ENCODE measurements at places on chromosomes 16 and 17.

GRCh38 chr16:2007081-2007836, 2.4 kb downstream of the ZNF598 start:
- H3K4me3 ChIP-seq: no peak overlapping the region
- no peaks in the 10 kb centered on the region for H3K27me3 ChIP-seq
- H3K36me3 ChIP-seq: no peaks in the 10 kb centered on the region
- no peak for DNase-seq
- peaks cover 49% of the 10 kb centered on the region for H3K4me1 ChIP-seq

DNA sequence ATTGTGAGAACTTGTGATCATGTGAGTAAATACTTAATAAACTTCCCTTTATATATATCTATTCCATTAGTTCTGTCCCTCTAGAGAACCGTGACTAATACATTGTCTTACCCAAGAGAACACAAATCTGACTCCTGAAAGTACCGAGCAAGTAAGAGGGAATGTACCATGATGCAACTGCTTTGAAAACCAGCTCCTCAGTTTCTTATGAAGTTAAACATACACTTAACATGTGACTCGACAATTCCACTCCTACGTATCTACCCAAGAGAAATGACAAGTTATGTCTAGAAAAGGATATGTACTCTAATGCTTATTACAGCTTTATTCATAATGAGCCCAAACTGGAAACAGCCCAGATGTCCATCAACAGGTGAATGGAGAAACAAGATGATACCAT, 8.8 kb upstream of the GJD3 start:
- no peak overlapping the region for H3K27ac ChIP-seq
- no peaks in the 10 kb centered on the region for H3K36me3 ChIP-seq
- no peaks in the 10 kb centered on the region for H3K27me3 ChIP-seq

DNA sequence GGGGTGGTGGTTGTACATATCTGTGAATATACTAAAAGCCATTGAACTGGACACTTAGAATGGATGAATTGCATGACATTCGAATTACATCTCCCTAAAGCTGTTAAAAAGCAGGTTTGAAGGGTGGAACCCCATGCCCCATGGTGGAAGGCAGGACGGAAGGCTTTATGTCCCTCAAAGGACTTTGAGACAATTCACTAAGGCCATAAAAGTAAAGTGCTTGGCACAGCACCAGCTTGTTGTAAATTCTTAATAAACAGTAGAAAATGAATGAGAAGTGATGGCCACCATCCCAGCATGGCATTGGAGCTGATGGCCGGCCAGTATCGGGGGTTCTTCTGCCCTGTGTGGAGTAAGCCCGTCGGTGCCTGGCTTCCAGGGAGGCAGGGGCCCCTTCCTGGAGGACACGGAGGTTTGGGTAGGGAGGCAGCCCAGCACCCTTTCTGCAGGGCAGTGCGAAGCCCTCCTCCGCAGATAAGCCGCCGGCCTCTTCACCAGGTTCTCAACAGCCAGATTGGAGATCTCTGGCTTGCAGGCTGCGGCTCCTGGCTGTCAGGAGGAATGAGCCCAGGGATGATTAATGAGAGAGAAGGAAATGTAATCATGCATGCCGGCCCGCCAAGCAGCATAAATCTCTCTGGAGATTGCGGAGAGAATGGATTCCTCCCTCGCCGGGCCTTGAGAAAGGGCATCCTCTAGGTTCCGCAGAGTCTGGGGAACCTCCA, 346.9 kb downstream of the FOXL1 start:
- no peaks in the 10 kb centered on the region for H3K36me3 ChIP-seq
- H3K27me3 ChIP-seq: peaks cover 38% of the 10 kb centered on the region
- no peaks in the 10 kb centered on the region for H3K4me1 ChIP-seq
- DNase-seq: no peak

DNA sequence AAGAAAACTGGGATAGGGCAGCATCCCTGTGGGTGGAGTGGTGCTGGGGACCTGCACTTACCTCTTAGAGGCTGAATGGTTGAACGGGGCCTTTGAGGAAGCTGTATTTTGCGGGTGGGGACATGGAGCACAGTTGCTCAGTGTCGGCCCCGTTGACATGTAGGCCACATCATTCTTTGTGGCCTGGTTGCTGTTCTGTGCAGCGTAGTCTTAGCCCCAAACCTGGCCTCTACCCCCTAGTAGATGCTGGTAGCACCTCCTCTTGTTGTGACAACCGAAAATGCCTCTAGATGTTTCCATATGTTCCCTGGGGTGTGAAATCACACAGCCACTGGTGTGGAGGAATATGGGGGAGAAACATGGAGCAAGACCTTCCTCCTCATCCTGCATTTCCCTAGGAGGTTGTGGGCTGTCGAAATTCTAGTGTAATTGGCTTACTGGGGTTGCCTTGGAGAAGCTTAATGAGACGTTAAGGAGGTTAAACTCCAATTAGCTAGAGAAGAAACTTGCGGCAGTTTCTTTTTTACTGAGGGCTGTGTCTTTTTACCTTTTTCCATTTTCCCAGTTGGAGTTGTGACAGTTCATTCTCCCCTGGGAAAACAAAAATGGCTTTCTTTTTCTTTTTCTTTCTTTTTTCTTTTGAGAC, 9.4 kb downstream of the ABCC1 start:
- H3K36me3 ChIP-seq: no peaks in the 10 kb centered on the region
- no peak overlapping the region for H3K27ac ChIP-seq
- no peaks in the 10 kb centered on the region for H3K27me3 ChIP-seq

- H3K27ac ChIP-seq: no peak overlapping the region
- no peak for DNase-seq
- H3K36me3 ChIP-seq: no peaks in the 10 kb centered on the region
- no peaks in the 10 kb centered on the region for H3K4me1 ChIP-seq
Observed at GRCh38 chr17:27340575-27340974, 46.7 kb downstream of the WSB1 start.

DNA sequence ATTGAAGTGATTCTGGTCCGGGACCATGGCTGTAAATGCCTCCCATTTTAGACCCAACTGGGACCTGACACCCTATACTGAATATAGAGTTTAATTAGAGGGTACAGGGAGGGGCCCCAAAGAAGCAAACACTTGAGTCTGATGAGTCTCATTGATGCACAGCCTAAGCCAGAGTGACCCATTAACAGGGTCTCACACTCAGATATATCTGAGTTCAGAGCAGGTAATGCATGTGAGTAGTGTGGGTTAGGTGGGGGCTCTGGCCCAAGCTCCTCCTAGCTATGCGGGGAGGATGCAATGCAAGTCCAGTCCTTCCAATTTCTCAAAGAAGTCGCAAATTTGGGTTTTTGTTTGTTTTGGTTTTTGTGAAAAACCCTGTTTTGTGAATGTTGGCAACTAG, 17.1 kb upstream of the MARCHF10 start:
- peaks cover 15% of the 10 kb centered on the region for H3K4me1 ChIP-seq
- no peak for DNase-seq
- no peak overlapping the region for H3K4me3 ChIP-seq
- H3K36me3 ChIP-seq: no peaks in the 10 kb centered on the region

GRCh38 chr16:84166796-84167695, 19.8 kb downstream of the TAF1C start:
- no peaks in the 10 kb centered on the region for H3K4me1 ChIP-seq
- H3K4me3 ChIP-seq: no peak overlapping the region
- H3K27ac ChIP-seq: no peak overlapping the region
- H3K36me3 ChIP-seq: no peaks in the 10 kb centered on the region

DNA sequence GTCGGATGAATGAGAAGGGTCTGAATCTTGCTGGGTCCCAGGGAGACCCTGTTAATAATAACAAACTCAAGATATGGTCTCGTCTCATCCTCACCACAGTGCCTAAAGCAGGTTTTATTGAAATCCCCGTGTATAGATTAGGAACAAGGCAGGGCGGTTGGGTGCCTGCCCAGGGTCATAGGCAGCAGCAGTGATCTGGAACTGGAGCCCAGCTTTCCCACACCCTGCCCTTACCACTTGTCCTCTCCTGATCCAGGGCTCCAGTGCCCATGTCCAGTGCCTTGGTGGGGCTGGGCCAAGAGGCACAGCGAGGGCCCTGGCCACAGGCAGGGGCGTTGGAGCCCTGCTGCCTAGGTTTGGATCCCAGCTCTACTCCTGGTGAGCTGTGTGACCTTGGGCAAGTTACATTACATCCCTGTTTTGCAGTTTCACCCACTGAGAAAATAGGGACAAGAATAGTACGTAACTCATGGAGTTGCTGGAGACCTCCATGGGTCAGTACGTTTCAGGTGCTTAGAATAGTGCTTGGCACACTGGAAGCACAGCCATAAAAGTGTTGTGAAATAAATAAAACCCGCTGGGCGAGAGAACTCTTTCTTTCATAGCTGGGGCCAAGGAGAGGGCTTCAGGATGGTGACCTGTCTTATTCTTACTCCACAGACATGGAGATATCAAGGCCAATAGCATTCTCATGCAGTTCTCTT, 13.9 kb downstream of the SOCS3 start:
- no peak overlapping the region for H3K27ac ChIP-seq
- DNase-seq: no peak
- no peaks in the 10 kb centered on the region for H3K27me3 ChIP-seq
- no peak overlapping the region for H3K4me3 ChIP-seq

DNA sequence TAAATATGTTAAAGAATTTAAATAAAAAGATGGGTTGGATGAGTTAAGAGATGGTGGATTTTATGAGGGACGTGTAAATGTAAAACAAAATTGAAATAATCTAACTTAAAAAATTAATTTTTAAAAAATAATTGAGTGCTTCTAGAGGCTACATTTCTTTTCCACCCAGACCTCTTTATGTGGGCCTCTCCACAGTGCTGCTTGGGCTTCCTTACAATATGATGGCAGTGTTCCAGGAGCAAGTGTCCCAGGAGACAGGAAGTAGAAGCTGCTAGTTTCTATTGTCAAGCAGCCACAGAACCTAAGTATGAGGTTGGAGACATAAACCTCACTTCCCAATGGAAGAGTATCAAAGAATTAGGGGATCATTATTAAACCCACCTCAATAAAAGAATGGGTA, 205.7 kb upstream of the CPHXL start:
- no peak overlapping the region for H3K27ac ChIP-seq
- H3K4me3 ChIP-seq: no peak overlapping the region
- H3K27me3 ChIP-seq: no peaks in the 10 kb centered on the region
- no peaks in the 10 kb centered on the region for H3K4me1 ChIP-seq

DNA sequence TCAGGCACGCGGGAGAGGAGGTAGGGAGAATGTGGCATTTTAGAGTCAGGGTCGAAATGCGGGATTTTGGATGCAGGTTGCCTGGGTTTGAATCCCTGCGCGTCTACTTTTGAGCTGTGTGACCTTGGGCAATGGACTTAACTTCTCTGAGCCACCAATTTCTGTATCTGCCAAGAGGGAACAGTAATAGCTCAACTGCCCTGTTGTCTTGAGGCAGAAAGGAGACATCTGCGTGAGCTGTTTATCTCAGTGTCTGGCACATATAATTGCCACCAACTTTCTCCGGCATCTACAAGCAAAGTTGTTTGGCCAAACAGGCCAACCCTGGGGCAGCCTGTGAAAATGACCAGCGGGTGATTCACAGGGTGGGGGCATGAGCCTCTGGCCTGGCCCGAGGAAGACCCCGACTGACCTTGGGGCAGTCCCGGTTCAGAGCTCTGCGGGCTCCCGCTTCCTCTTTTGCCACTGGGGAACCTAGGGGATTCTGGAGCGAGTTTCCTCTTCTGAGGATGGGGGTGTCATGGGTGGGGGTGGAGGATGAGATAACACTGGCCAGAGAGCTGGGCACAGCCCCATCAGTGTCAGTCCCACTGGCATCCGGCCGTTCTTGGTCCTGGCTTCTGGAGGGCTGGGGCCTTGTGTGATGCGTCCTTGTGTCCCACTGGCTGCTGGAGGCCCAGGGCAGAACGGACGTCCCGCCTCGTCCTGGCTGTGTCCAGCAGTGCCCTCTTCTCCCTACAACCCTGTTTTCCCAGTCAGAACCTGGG, 1.3 kb downstream of the SNN start:
- peak overlapping the region; percentile 74 for H3K4me3 ChIP-seq
- peak overlapping the region; percentile 60 for H3K27ac ChIP-seq
- no peaks in the 10 kb centered on the region for H3K36me3 ChIP-seq

- no peak overlapping the region for H3K4me3 ChIP-seq
- H3K27me3 ChIP-seq: no peaks in the 10 kb centered on the region
- no peaks in the 10 kb centered on the region for H3K4me1 ChIP-seq
- H3K27ac ChIP-seq: no peak overlapping the region
Observed at GRCh38 chr17:61897548-61898180, 30.1 kb downstream of the INTS2 start.

- H3K4me3 ChIP-seq: no peak overlapping the region
- no peaks in the 10 kb centered on the region for H3K27me3 ChIP-seq
- no peaks in the 10 kb centered on the region for H3K4me1 ChIP-seq
- no peaks in the 10 kb centered on the region for H3K36me3 ChIP-seq
- DNase-seq: no peak
Observed at GRCh38 chr17:82823004-82823403, 16.8 kb downstream of the ZNF750 start.

- no peaks in the 10 kb centered on the region for H3K27me3 ChIP-seq
- H3K4me3 ChIP-seq: no peak overlapping the region
- peak overlapping the region; percentile 35 for H3K27ac ChIP-seq
Observed at GRCh38 chr17:37301288-37301687, 74.5 kb upstream of the C17orf78 start.

GRCh38 chr17:45577571-45578279, 87.2 kb upstream of the PLEKHM1 start:
- H3K4me3 ChIP-seq: no peak overlapping the region
- no peaks in the 10 kb centered on the region for H3K36me3 ChIP-seq
- H3K27ac ChIP-seq: no peak overlapping the region
- H3K27me3 ChIP-seq: no peaks in the 10 kb centered on the region
- H3K4me1 ChIP-seq: peaks cover 12% of the 10 kb centered on the region
- DNase-seq: no peak

DNA sequence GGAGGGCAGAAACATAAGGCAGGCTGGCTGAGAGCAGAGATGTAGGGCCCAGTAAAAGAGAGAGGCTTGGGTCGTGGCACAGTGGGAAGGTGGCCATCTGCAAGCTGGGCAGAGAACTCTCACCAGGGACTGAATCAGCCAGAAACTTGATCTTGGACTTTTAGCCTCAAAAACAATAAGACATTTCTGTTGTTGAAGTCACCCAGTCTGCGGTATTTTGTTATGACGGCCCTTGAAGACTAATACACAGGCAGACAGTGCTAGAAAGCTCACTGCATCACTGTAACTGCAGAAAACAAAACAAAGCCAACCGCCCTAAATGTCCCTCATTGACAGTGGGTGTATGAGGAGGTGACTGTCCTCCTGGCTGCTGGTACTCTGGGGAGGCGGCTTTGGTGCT, 3.9 kb upstream of the JPH3 start:
- H3K4me1 ChIP-seq: no peaks in the 10 kb centered on the region
- no peak overlapping the region for H3K27ac ChIP-seq
- no peak for DNase-seq
- peaks cover 39% of the 10 kb centered on the region for H3K27me3 ChIP-seq
- H3K4me3 ChIP-seq: no peak overlapping the region
- H3K36me3 ChIP-seq: no peaks in the 10 kb centered on the region

- no peak overlapping the region for H3K4me3 ChIP-seq
- DNase-seq: no peak
- H3K4me1 ChIP-seq: peaks cover 8% of the 10 kb centered on the region
Observed at GRCh38 chr16:15960124-15960971, 10.9 kb downstream of the ABCC1 start.

DNA sequence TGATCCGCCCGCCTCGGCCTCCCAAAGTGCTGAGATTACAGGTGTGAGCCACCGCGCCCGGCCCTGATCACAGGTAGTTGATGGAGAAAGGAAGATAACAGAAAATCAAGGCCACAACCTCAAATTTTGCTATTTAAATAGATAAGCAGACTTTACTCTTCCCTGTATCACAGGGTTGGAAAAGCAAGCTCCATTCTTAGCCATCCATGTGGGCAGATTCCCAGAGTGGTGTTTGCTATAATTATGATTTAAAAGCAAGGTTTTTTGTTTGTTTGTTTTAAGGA, 44.4 kb downstream of the TUBD1 start:
- H3K27me3 ChIP-seq: no peaks in the 10 kb centered on the region
- H3K27ac ChIP-seq: no peak overlapping the region
- H3K36me3 ChIP-seq: no peaks in the 10 kb centered on the region
- H3K4me3 ChIP-seq: no peak overlapping the region
